ENCODE measurements at places on chromosomes 6 and 20. TPM values are rescaled to one million over a fixed set of nuclear protein-coding genes. Genes with fewer than 3 reads are reported as not detected.

The PI16 gene
- total RNA-seq: 0.25 TPM

The MMS22L gene
- 13.5 TPM for total RNA-seq

The CGA gene
- total RNA-seq: not detected

The GABRR1 gene
- not detected for total RNA-seq

The PRRT1 gene
- 0.74 TPM for total RNA-seq

The HTR1B gene
- total RNA-seq: 2.2 TPM

The HRH3 gene
- total RNA-seq: 0.49 TPM

The BLCAP gene
- 73.3 TPM for total RNA-seq

The HUS1B gene
- 0.74 TPM for total RNA-seq

The TTLL9 gene
- total RNA-seq: 3.7 TPM

The C2 gene
- 1.7 TPM for total RNA-seq

The ZC2HC1B gene
- not detected for total RNA-seq

The NMBR gene
- total RNA-seq: 4.7 TPM

The RHAG gene
- total RNA-seq: 0.49 TPM

The ACOT8 gene
- 23.1 TPM for total RNA-seq

The EFCAB8 gene
- total RNA-seq: not detected

Data from temporal lobe (tissue), 4 donors.